ENCODE measurements at places on chromosomes 3 and 15.

DNA sequence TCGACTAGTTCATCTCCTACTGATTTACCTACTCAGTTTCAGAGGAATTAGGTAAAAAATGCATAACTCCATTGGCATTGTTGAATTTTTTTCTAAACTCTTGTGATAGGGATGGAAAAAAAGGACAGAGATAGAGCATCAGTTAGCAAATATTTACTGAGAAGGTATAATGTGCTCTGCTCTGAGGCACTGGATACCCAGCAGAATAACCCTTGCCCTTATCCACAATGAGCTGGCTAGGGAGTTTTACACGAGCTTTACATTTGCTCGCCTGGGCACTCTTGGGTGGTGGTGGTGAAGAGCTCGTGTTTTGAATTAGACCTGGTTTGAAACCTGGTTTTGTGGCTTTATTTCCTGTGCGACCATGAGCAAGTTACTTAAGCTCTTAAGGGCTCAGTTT is 149.6 kb downstream of the RORA start:
- no peak for DNase-seq

DNA sequence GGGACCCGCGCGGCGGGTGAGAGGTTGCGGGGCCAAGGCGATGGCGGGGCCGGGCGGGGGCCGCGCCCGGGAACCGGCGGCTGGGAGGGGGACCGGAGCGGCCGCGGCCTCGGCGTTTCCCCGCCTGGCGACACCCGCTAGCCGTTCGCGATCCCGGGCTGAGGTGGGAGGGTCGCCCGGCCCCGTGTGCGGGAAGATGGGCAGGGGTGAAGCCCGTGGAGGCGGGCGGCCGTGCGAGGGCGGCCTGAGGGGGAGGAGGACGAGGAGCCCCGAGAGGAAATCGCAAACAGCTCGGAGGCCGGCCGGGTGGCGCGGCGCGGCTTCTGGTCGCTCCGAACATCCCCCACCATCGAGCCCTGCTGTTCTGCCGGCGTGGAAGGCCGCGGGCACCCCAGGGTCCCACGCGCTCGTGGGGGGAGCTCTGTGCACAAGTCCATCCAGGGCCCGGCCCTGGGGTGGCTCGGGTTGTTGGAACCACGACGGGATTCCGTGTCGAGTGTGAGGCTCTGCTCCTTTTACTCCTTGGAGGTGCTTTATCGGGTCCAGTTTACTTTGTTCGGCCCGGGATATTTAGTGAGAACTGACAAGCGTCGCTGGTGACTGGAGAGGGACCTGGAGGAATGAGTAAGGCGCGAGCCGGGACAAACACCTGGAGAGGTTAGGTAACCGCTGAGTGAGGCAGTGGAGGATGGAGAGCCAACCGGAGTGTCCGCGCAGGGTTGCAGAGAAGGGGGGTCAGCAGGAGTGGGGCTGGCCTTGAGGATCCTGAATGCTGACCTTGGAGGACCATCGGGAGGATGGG is 728 bp downstream of the CRTC3 start:
- DNase-seq: no peak

GRCh38 chr15:74585191-74585590 is 30.4 kb upstream of the CLK3 start:
- no peak for DNase-seq

DNA sequence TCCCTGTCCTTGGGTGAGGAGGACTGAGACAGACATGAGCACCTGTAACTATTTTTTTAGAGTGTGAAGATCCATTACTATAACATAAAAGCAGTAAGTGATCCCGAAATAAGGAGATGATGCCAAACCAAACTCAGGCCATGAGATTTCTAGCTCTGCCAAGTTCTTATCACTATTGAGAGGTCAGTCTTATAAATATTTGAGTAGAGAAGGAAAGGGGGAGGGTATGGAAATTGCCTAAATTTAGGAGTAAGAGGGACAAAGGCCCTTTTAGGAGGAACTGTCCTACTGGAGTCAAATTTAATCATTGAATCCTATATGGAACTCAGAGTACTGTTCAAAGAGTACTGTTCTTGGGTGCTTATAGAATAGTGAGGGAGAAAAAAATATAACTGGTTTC is 326.9 kb upstream of the NAALADL2 start:
- DNase-seq: no peak

DNA sequence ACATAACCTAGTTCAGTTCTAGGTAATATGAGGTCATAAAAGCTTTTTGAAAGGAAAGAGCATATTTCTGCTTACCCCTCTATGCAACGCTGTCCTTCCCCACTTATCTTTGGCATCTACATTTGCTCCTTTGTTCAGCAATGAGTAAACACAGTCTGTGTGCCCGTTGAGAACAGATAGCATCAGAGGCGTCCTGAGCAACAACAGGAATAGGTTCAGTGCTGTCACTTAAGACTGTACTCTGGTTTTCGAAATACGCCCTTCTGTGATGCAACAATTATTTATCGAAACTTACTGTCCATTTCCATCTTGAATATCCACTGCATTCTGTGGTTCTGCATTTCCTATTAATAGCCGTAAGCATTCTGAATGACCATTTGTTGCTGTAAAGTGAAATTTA is 84.4 kb downstream of the BTD start:
- no peak for DNase-seq

GRCh38 chr3:64490180-64490724 is 197.5 kb downstream of the ADAMTS9 start:
- DNase-seq: no peak

DNA sequence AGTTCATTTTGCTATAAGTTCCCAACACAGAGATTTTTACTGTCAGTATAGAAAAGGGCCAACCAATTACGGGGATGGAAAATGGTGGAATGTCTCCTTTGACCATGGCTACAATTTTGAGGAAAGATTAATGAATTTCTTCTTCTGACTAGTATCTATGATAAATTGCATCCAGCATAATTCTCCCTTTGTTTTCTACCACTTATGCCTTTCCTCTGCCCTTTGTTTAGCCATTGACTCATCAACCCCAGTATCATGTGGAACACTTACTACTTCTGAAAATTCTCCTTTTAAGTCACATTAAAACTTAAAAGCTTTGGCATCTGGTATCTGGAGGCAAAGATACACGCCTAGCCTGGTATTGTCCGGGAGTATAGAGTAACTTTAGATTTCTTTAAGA is 92.9 kb upstream of the CADPS start:
- DNase-seq: no peak

DNA sequence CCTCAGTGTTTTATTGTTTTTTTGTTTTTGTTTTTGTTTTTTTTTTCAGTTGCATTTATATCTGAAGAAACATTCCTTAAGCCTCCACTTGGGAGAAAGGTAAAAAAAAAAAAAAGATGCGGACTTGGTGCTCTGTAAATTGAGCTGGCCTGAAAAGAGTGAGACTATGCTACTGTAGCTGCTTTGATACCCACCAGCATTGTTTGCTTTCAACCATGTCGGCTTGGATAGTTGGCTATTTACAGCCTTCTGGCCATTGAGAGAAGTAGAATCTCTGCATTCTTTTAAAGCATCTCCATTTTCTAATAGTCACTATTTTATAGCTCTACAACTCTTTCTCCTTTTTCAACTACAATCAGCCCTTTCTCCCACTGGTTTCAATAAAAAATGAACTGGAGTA is 149.6 kb downstream of the ZIC4 start:
- no peak for DNase-seq

DNA sequence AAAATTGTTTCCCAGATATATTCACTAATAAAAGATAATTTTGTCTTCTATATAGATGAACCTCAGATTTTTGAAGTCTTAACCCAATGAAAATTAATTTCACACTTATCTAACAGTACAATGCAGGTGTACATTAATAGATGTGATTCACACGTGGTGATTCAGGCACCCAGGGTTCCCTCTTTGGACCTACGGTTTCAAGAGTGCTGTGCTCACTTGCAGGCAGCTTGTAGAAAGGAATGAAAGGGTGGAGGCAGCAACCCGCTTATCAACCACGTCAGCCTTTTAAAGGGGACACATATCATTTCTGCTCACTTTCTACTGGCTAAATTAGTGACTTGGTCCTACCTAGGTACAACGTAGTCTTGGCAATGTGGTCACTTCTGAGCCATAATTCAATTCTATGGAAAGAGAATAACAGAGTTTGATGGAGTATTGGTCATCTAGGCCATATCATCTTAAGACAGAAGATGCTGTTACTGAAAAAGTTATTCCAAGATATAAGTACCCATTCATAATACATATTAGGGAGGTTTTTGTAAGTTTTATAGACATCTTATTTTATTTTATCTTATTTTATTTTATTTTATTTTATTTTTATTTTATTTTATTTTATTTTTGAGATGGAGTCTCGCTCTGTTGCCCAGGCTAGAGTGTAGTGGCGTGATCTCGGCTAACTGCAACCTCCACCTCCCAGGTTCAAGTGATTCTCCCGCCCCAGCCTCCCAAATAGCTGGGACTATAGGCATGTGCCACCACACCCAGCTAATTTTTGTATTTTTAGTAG is 37.9 kb downstream of the ACP3 start:
- DNase-seq: no peak

DNA sequence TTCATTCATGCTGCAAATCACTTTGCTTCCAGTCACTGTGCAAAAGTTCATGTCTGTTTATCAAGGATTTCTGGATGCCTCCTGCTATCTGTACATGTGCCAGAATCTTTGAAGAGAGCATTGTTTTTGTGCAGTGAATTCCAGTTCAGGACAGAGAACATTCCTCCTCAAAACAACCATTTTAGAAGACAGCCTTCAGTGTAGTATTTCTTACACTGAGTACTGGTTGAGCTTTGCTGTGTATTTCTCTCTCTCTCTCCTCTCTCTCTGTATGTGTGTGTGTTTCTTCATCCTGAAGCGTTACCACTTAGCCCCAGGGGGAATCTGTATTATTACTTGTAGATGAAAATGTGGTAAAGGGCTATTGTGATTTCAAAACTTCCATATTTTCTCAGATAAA is 123.8 kb upstream of the CHL1 start:
- DNase-seq: no peak

DNA sequence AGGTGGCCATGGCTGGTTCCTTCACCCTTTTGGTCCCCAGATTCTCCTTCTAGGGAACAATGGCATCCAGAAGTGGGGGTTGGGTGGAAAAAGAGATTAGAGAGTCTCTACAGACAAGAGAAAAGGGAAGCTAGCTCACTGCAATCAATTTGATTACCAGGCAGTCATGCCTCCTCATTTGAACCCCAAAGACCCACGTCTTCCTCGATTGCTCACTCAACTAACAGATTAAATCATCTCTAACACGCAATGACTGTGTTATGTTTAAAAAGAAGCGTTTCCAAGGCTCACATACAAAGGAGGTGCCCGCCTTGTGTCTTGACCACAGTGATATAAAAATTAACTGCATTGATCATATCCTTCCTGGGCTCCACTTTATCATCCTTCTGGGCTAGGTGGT is 57.6 kb downstream of the BHLHE40 start:
- no peak for DNase-seq

DNA sequence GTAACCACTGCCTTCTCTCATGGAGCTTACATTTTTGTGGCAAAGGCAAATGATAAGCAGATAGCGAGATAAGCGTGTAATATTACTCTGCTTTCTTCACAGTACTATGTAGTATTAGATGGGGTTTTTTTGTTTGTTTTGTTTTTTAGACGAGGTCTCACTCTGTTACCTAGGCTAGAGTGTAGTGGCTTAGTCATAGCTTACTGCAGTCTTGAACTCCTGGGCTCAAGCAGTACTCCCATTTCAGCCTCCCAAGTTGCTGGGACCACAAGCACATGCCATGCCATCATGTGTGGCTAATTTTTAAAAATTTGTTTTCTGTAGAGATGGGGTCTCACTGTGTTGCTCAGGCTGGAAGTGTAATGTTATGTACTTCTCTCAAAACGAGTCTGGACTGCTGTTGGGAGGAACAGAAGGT is 22.9 kb downstream of the MBNL1 start:
- DNase-seq: no peak

GRCh38 chr3:194101592-194102432 is 34.1 kb upstream of the HES1 start:
- DNase-seq: no peak

DNA sequence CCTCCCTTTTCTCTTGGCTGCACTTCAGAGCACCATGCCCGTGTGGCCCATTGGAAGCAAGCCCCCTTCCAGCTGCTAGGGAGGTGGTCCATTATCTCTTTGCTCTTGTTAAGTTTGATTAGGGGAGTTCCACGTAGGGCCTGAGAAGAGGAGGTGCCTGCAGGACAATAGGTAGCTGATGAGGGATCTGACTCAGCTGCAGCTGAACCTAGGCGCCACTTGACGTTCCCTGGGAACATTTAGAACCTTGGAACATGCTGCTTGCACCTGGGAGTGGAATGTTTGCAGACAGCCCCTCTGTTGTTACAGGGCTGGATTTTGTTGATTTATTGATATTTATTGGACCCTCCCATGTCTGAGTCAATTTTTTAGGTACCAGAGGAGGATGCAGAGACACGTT is 4.7 kb downstream of the SMAD3 start:
- no peak for DNase-seq

- no peak for DNase-seq
These were observed 55.6 kb downstream of the ATP11B start for GRCh38 chr3:182848906-182849305.

- no peak for DNase-seq
These were observed 111.7 kb upstream of the TP63 start for GRCh38 chr3:189519458-189519857.

DNA sequence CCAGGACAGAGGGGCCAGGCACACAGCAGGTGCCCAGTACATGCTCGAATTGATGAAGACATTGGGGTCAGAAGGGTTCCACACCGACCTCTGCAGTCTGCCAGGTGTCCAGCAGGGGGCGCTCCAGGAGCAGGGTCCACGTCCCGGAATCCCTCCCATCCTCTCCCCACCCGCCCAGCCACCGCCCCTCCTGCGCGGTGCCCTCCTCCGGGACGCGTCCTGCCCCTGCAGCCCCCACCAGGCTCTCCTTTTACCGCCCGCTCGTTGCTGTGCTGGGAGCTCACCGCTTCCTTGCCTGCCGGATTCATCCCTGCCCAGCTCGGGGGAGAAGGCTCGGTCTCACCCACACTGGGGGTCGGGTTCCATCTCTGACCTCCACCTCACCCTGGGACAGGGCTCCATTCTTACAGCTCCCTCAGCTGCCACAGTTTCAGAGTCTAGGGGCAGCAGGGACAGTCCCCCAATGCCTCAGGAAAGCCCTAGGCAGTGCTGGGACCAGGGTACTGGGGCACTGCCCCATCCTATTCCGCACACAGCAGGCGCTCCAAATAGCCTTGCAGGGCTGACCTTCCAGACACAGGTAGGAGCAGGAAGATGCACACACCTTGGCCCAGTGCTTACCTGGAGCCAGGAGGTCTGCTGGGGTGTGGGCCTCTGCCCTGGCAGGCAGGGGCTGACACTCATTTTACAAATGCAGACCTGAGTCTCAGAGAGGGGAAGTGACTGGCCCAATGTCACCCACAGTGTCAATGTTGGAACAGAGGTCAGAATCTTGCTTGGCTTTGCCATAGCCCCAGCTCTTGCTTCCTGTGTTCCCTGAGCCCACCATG is 31.0 kb downstream of the GRIP2 start:
- DNase-seq: peak; percentile 31

GRCh38 chr15:33955945-33956344 is 12.4 kb upstream of the CHRM5 start:
- no peak for DNase-seq
